ENCODE measurements at places on chromosomes 2 and 18. TPM values are rescaled to one million over a fixed set of nuclear protein-coding genes. Genes with fewer than 3 reads are reported as not detected.

The PPP4R3B gene
- 29.7 TPM for total RNA-seq

The CAPG gene
- total RNA-seq, result 92.1 TPM

The HOXD13 gene
- total RNA-seq, result 0.19 TPM

The COL4A3 gene
- total RNA-seq, result 0.90 TPM

The ELOA2 gene
- total RNA-seq, result not detected

The LONRF2 gene
- 1.5 TPM for total RNA-seq

The GRB14 gene
- 5.0 TPM for total RNA-seq

The ALPI gene
- not detected for total RNA-seq

The MTCL1 gene
- 50.3 TPM for total RNA-seq

The VWC2L gene
- not detected for total RNA-seq

The VIL1 gene
- total RNA-seq, result 0.27 TPM

The GKN1 gene
- 0.24 TPM for total RNA-seq

The NPAS2 gene
- total RNA-seq, result 106 TPM

The TXNDC2 gene
- 0.17 TPM for total RNA-seq

The MLPH gene
- total RNA-seq, result 225 TPM

The C2orf80 gene
- total RNA-seq, result not detected

The SERPINB12 gene
- not detected for total RNA-seq

The LRP2 gene
- total RNA-seq, result not detected

The TUBB8B gene
- total RNA-seq, result not detected

The PPIL3 gene
- 24.3 TPM for total RNA-seq

The SP110 gene
- total RNA-seq, result 10.1 TPM

The ANKRD44 gene
- 4.9 TPM for total RNA-seq

The HOXD10 gene
- total RNA-seq, result 6.7 TPM

The C2orf81 gene
- 3.6 TPM for total RNA-seq

The ICOS gene
- total RNA-seq, result not detected

The M1AP gene
- not detected for total RNA-seq

The ANKRD39 gene
- total RNA-seq, result 19.4 TPM

The RND3 gene
- 43.7 TPM for total RNA-seq

The HRH4 gene
- not detected for total RNA-seq

The FIGN gene
- 3.0 TPM for total RNA-seq

The RBKS gene
- total RNA-seq, result 8.0 TPM

The PIAS2 gene
- 11.4 TPM for total RNA-seq

The SLC5A7 gene
- total RNA-seq, result not detected

The DLGAP1 gene
- total RNA-seq, result not detected

The RGPD3 gene
- 0.16 TPM for total RNA-seq

The TEX44 gene
- total RNA-seq, result not detected

The RNF152 gene
- total RNA-seq, result 0.13 TPM

The GPR35 gene
- total RNA-seq, result 0.83 TPM

The STK17B gene
- 14.9 TPM for total RNA-seq

The SRD5A2 gene
- total RNA-seq, result 0.02 TPM

The PTPRN gene
- total RNA-seq, result 1.4 TPM

The DSC3 gene
- 1.5 TPM for total RNA-seq

The TMEM178A gene
- total RNA-seq, result 0.21 TPM

The SLC9A4 gene
- not detected for total RNA-seq

The FHOD3 gene
- 2.6 TPM for total RNA-seq

The IL36G gene
- total RNA-seq, result not detected

The SULT1C4 gene
- not detected for total RNA-seq

The CREG2 gene
- 9.3 TPM for total RNA-seq

The DPP10 gene
- total RNA-seq, result not detected

The SESTD1 gene
- total RNA-seq, result 22.0 TPM

The BCL2 gene
- total RNA-seq, result 0.51 TPM

The INPP4A gene
- total RNA-seq, result 9.8 TPM

The MC5R gene
- total RNA-seq, result not detected

The GATA6 gene
- total RNA-seq, result 1.4 TPM

The AAMP gene
- 194 TPM for total RNA-seq

The FSHR gene
- total RNA-seq, result not detected

The SDC1 gene
- total RNA-seq, result 144 TPM

Data from A549 treated with dexamethasone at 1 μM for 4 hours (cell line).